RKO (cell line): ENCODE measurements at places on chromosomes 3 and 15.

GRCh38 chr15:93855181-93855826, 376.1 kb upstream of the MCTP2 start:
- no peak for DNase-seq

DNA sequence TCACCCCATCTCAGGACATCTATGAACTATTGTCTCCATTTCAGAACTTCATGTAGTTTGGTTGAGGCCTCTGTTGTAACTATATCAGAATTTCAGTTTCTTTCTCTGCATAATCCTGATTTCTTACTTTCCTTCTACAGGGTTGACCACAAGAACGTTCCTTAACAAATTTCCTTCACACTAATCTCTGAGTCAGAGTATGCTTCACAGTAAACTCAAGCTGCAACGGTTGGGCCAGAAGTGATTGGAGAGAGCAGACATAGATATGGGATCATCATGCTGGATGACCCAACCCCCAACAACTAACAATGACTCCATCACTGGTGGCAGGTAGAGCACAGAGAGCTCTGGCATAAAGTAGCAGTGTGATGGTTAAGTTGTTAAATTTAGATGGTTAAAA, 128.8 kb upstream of the OSTN start:
- DNase-seq: peak; percentile 69

DNA sequence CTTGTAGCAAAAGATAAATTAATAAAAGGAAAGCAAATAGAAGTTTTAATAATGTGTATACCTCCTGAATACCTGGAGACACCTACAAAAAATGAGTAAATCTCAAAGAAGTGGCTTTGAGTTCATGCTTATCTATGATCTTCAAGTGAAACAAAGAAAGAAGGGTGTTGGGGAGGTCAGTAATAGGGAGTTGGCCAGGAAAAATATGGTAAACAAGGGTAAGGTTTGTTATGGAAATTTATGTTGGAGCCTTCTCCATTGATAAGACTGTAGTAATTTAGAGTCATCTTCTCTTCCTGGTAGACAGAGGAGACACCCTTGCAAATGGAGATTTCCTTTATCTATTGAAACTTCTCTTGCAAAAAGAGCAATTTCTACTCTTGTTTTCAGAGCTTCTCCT, 6.6 kb upstream of the CCR8 start:
- no peak for DNase-seq

- DNase-seq: no peak
These were observed 69.3 kb downstream of the SMAD6 start for GRCh38 chr15:66771351-66771650.

DNA sequence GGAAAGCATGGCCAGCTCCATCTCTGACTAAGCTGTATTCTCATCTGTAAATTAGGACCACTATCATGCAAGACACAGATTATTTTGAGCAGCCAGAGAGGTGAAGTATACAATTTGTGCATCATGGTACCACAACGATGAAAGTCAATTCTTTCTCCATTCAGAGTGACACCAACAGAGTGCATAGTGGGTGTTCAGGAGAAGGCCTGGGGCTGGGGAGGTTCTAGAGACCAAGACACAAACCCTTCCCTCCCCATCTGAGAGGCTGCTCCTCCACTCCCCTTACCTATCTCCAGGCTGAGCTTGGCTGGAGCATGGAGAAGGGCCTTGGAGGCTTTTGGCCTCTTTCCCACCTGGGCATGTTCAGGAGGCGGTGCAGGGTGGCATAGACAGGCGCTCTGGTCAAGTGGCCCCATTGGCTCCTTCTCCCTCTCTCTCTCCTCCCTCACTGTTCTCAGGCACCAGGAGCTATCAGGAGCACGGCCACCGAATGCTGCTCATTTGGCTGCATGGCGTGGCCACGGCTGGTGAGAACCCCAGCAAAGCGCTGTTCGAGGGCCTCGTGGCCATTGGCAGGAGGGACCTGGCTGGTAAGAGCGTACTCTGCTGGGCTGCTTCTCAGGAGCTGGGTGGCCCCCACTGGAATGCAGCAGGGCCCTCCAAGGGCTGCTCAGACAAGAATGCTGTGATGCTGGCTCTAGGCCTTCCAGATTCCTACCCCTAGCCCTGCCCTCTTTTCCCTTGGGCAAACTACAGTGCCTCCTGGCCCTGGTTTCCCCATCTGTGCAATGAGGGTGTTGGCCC, 37.9 kb downstream of the ANKDD1A start:
- no peak for DNase-seq

DNA sequence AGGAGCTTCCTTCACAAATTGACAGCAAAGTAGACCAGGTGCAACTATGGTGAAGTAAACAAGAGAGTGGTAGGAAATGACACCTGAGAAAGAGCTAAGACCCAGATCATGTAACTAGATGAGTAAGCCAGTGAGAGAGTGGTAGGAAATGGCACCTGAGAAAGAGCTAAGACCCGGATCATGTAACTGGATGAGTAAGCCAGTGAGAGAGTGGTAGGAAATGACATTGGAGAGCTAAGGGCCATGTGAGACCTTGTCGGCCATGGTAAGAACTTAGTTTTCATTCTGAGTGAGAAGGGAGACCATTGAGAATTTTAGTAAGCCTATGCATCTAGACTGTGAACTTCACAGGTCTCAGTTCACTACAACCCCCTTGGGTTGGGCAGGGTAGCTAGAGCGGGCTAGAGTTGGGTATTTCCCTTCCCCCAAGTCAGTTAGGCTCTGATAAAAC, 5.4 kb upstream of the SENP7 start:
- DNase-seq: peak; percentile 52

- DNase-seq: no peak
These were observed 3.8 kb downstream of the GOLIM4 start for GRCh38 chr3:168091941-168092340.

GRCh38 chr15:67416891-67417290, 104.0 kb upstream of the C15orf61 start:
- no peak for DNase-seq

- no peak for DNase-seq
These were observed 277.6 kb downstream of the THSD4 start for GRCh38 chr15:71392861-71393283.

GRCh38 chr3:25593001-25593400, 71.7 kb downstream of the TOP2B start:
- DNase-seq: no peak

- peak; percentile 89 for DNase-seq
These were observed 207.0 kb upstream of the DCBLD2 start for GRCh38 chr3:99108508-99108907.

GRCh38 chr15:56757875-56758274, 24.6 kb upstream of the ZNF280D start:
- DNase-seq: no peak

- no peak for DNase-seq
These were observed 18.9 kb upstream of the CTNNB1 start for GRCh38 chr3:41180396-41180795.

- peak; percentile 45 for DNase-seq
These were observed 985.6 kb downstream of the EPHA3 start for GRCh38 chr3:90092994-90093393.

GRCh38 chr15:101608201-101608600, 44.0 kb downstream of the TM2D3 start:
- DNase-seq: no peak

GRCh38 chr3:126126286-126126685, 42.4 kb upstream of the SLC41A3 start:
- DNase-seq: no peak

DNA sequence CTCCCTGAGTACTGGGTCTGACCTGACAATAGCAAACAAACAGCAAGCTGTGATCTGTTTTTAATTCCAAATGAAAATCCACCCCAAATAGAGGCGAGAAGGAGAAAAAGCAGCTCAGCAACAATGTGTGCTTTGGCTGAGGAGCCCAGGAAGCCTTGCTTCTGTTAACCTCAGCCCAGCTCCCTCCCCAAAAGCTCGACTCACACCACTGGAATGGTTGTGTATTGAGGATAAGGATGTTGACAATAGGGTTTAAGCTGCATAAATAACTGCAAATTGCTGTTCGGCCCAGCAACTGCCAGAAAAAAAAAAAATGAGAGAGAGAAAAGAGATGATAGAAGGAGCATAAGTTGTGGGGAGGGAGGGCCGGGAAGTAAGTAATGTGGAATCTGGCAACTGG, 104.0 kb upstream of the TBC1D5 start:
- DNase-seq: no peak

DNA sequence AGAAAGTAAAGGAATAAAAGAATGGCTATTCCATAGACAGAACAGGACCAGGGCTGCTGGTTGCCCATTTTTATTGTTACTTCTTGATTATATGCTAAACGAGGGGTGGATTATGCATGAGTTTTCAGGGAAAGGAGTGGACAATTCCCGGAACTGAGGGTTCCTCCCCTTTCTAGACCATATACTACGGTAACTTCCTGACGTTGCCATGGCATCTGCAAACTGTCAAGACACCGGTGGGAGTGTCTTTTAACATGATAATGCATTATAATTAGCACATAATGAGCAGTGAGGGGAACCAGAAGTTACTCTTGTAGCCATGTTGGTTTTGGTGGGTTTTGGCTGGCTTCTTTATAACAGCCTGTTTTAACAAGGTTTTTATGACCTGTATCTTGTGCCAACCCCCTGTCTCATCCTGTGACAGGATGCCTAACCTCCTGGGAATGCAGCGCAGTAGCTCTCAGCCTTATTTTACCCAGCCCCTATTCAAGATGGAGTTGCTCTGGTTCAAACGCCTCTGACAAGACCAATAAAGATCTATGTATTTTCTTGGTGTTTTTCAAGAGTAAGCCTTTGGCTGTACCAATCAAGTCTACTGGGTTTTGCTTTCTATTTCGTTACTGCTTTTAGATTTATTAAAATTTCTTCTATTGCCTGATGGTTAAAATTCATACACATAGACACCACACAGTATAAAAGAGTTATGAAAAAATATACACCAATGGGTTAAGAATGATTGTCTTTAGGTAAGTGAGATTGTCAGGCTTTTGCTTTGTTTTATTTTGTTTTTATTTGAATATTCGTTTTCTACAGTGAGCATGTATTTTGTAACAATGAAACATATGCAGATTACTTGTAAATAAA, 37.4 kb upstream of the CTDSPL start:
- DNase-seq: no peak

DNA sequence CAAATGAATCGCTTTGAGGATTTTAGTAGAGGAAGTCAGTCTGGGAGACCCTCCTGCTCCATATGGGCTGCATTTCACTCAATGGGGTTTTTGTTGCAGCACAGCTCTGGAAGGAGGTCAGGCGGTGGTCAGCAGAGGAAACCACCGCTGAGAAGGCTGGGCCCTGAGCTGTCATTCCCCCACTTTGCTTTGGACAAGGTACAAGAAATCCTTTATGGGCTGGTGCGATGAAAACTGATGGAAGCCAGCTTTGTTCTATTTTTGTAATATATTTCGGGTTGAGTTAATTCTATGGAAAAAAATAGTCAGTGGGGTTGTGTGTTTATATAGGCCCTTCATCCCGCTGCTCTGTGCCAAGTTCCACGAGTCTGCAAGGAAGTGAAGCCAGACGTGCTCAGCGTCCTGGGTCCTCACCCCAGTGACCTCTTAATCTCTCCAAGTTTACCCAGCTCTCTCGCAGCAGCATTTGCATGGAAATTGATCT, 157.1 kb upstream of the TMC3 start:
- no peak for DNase-seq

DNA sequence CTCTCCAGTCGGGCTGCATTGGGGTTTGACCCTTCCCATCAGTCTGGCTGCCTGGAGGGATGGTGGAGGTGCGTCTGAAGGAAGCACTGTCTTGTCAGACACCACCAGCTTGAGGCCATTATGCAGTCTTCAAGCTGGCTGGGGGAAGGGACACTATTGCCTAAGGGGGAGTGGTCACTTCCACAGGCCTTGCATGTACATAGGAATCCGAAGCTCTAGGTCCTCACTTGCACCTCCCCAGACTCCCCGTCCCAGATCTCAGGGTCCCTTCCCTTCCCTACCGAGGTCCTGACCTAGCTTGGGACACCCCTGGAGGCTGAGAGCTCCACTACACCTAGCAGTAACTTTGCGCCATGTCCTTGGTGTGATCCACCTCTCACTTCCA, 48.6 kb upstream of the KLF13 start:
- DNase-seq: no peak

DNA sequence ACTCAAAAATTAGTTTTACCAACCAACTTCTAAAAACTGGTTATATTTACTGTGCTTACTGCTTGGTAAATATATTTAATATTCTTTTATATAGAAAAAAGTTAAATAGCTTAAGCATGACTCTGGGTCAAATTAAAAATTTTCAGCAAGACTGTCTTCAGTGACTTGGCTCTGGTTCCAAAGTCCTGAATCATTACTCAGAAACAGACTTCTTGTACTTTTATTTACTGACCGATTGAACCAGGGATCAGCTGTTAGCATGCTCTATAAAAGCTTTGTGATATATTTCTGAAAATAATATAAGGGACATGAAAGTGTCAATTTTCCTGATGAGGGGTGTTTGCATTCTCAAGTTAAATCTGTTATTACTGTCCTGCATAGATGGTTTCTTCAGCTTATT, 164.3 kb downstream of the MCTP2 start:
- no peak for DNase-seq

GRCh38 chr3:189267981-189268613, 96.3 kb downstream of the TPRG1 start:
- DNase-seq: peak; percentile 3

DNA sequence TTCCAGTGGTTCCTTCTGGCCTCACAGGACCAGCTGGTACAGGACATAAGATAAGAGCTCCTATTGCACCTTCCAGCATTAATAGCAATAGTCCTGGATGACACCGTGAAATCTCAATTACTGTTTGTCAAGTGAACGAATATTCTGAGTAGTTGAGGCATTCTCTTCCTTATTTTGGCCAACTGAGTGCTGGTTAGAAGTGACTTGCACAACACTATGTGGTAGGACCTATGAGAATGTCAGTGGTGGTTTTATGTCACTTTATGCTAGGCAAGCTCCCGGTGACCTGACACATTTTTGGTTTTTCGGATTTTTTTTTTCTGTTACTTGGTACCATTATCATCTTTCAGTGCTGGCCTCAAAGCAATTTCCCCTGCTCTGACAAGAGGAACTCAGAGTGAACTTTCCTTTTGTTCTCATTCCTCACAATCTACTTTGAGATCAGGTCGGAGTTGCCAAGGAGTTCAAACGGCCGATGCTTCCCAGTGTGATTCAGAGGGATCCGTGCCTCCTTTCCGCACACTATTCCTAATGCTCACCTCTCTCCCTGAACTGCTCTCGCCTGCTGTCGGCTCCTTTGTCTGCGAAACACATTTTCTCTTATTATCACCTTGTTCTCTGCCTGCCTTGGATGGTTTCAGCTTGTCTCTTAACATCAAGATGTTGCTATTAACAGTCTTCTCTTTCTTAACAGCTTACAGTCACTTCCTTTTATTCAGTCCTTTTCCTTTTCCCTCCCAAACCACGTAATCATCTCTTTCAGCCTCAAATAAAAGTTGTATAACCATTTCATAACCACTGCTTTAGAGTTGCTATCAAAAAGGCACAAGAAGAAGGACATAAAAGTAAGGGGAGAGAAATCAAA, 35.8 kb downstream of the QTRT2 start:
- no peak for DNase-seq

GRCh38 chr15:80437334-80437891, 33.2 kb downstream of the ARNT2 start:
- DNase-seq: no peak
